Endothelial cell (in vitro differentiated cells): ENCODE measurements at places on chromosomes 11 and 22.

DNA sequence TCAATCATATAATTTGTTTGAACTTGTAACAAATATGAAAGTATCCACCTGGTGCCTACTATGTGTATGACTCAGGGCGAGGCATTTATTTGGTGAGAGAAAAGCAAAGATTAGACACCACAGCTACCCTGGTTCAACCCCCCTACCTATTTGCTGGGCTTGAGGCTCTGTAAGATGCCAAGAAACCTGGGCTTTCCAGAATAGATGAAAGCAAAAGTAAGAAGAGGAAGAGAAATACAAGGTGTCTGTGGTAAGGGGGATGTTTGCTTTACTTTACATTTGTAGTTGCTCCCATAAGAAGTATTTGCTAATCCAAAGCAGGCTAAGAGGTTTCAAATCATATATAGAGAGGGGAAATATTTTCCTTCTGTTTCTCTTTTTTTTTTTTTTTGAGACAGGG lies 61.7 kb downstream of the DDI1 start:
- H3K4me1 ChIP-seq: no peaks in the 10 kb centered on the region
- H3K27ac ChIP-seq: no peak overlapping the region
- peaks cover 1% of the 10 kb centered on the region for H3K27me3 ChIP-seq
- H3K4me3 ChIP-seq: no peak overlapping the region

DNA sequence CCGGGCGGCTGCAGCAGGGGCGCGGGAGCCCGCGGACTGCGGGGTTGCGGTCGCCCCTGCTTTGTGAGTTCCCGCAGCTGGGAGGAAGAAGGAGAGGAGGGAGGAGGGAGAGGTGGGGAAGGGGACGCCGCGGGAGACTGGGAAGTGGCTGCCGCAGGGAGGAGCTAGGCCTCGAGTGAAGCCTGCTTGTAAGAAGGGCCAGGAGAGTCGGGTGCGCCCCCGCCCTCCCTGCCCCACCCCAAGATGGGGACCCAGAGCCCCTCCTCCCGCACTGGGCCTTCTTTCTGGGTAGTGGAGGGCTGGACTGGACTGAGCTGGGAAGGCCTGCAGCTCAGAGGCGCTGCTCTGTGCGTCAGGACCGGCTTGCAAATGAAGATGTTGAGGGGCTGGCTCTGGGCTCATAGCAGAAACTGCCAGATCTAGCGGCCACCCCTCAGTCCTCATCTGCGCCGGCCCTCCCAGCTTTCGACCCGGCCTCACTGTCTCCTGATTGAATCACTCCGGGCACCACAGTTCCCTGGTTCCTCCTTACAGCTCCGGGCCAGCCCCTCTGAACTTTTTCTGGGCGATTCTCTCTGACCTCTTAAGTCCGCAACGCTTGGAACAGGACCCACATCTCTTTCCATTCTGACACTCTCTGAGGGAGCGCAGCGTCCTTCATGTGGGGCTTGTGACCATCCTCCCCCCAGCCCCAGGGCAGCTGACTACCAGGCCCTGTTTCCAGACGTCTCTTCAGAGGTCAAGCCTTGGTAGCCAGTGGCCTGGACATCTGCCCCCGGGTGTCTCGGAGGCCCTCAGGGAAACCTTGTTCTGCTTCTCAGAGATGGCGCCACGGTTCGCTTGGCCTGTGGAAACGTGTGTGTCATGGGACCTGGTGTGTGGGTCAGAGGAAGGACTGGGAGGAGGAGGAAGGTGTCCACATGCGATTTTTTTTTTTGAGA lies 21.9 kb downstream of the SERPINH1 start:
- peak; percentile 62 for DNase-seq
- H3K36me3 ChIP-seq: peaks cover 6% of the 10 kb centered on the region
- H3K27ac ChIP-seq: peak overlapping the region; percentile 87
- peaks cover 36% of the 10 kb centered on the region for H3K4me1 ChIP-seq
- H3K4me3 ChIP-seq: peak overlapping the region; percentile 86

- H3K36me3 ChIP-seq: no peaks in the 10 kb centered on the region
- peaks cover 2% of the 10 kb centered on the region for H3K27me3 ChIP-seq
- no peak overlapping the region for H3K27ac ChIP-seq
- H3K4me3 ChIP-seq: no peak overlapping the region
- no peak for DNase-seq
Observed at GRCh38 chr11:19087658-19088057, 27.1 kb upstream of the MRGPRX2 start.

- DNase-seq: no peak
- H3K4me3 ChIP-seq: no peak overlapping the region
Observed at GRCh38 chr11:44179173-44179572, 83.7 kb downstream of the EXT2 start.
